ENCODE measurements at places on chromosomes 6 and 20.

GRCh38 chr6:82270881-82271635 lies 23.5 kb upstream of the IBTK start:
- peak; percentile 62 for DNase-seq

DNA sequence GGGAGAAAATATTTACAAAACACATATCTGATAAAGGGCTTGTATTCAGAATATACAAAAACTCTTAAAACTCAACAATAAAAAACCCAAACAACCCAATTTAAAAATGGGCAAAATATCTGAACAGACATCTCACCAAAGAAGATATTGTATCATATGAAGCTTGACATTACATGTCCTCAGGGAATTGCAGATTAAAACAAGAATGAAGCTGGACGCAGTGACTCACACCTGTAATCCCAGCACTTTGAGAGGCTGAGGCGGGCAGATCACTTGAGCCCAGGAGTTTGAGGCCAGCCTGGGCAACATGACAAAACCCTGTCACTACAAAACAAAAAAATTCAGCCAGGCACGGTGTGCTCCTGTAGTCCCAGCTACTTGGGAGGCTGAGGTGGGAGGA lies 135.4 kb upstream of the AKIRIN2 start:
- no peak for DNase-seq

GRCh38 chr6:150876598-150876997 lies 11.1 kb downstream of the MTHFD1L start:
- DNase-seq: no peak

DNA sequence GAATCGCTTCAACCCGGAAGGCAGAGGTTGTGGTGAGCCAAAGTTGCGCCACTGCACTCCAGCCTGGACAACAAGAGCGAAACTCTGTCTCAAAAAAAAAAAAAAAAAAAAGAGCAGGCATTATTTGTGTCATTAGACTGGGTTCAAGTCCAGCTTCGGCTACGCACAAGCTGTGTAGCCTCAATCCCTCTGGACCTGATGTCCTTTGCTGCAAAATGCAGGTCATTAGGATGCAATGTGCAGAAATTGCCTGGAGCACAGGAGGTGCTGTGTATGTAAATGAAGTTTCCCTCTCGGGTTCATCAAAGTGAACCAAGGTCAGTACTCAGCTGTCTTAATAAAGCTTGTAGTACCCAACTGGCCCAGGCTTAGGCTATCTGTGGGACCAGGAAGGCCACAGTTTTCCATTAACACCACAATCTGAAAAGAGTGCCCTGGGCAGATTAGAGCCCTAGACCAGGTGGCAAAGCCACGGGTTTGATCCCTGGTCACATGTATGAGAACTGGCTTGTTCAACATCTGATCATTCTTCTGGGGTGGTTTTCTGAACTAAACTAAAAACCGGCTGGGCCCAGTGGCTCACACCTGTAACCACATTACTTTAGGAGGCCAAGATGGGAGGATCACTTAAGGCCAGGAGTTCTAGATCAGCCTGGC lies 155.3 kb downstream of the ZMYND8 start:
- no peak for DNase-seq

DNA sequence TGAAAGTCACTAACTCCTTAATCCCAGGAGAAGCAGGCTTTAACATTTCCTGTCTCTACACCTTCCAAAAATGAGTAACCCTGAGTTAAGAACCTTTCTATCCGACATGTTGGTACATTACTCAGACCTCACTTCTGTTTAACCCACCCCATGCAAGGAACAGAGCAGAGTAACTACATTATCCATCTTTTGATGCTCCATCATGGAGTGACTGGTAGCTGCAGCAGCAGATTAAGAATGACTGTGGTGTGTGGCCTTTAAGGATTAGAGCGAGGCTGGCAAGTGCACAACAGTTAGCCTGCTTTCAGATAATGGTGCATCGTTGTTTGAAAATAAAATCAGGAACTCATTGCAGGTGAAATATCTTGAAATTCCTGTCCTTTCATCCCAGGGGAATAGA lies 2.0 kb downstream of the TRAF3IP2 start:
- peak; percentile 37 for DNase-seq

DNA sequence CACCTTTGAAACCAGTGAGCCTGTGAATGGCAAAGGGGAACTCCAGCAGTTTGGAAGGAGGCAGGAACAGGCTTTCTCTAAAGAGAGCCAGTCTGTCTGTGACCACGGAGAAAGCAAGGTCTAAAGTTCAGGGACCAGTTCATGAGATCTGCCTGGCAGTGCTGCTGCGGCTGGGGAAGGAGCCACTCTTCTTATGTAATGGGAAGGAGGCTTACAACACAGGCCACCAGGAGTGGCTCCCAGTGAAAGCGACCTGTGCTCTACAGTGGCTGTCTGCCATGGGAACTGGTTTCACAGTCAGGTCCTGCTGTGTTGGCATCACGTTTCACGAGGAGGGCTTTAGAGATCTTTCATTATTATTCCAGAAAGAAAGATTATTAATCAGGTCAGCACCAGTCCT lies 291.9 kb upstream of the PRDM1 start:
- DNase-seq: no peak

DNA sequence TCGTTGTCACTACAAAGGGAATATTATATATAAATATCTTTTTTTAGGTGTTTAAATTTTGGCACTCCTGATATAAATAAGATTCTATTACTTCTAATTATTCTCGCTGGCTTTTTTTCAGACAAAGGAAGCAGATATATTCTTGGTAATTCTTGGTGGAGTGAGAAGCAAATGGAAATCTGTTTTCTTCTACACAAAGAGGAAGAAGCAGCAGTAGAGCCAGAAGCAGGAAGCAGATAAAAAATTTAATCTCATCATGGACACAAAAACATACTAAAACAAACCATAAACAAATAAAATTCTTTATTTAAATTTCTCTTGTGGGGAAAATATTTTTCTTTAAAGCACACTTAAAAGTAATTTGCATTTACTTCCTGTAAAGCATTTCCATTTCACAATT lies 3.7 kb upstream of the KIAA0319 start:
- DNase-seq: no peak

DNA sequence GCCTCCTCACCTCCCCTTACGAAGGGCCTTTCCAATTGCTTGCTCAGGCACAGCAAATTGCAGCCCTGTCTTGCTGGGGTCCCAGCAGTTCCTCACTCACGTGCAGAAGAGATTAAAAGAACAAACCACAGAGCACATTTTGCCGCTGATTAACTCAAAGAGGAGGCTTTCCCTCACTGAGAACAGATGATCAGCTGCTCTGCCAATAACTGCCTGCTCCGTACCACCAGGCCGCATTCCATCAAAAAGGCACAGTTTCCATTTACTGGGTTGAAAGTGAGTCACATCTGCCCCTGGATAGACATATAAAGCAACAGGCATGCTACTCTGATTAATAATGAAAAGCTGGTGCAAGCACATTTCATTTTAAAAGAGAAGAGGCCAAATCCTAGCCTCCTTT lies 446.8 kb downstream of the PTPRT start:
- DNase-seq: no peak

DNA sequence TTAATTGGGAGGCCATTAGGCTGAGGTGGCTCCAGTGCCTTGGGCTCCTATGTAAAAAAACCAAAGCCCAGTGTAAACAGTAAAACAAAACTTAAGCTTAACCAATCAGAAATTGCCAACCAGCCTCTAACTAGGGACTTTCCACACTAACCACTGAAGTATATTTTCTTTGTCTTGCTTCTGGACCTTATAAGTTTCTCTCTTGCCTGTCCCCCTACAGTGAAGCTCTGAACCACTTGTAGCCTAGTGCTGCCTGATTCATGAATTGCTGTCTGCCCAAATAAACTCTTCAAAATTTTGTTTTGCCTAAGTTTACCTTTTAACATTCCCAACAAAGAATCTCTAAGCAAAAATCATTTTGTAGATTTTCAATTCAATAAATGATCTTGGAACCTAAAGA lies 28.2 kb downstream of the POPDC3 start:
- no peak for DNase-seq

- DNase-seq: peak; percentile 93
Measured at GRCh38 chr6:133888929-133889556, at the start of gene TCF21. Gene TCF21 (plus strand): TSS chr6:133889113. CDS start chr6:133889398, 285 bp downstream.

- DNase-seq: no peak
Measured at GRCh38 chr6:148598724-148599123, 148.1 kb upstream of the UST start.

DNA sequence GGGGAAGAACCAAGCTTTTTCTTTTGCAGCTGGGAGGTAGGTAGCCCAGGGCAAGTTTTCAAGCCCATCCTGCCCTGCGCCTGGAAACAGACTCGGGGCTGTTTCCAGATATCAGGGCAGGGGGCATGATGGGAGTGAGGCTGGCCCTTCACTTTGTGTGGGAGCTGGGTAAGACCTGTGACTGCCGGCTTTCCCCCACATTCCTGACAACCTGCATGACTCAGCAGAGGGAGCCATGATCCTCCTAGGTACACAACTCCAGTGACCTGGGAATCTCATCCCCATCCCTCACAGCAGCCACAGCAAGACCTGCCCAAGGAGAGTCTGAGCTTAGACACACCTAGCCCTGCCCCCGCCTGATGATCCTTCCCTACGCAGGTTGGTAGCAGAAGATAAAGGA lies 280.8 kb downstream of the SOX4 start:
- DNase-seq: no peak

DNA sequence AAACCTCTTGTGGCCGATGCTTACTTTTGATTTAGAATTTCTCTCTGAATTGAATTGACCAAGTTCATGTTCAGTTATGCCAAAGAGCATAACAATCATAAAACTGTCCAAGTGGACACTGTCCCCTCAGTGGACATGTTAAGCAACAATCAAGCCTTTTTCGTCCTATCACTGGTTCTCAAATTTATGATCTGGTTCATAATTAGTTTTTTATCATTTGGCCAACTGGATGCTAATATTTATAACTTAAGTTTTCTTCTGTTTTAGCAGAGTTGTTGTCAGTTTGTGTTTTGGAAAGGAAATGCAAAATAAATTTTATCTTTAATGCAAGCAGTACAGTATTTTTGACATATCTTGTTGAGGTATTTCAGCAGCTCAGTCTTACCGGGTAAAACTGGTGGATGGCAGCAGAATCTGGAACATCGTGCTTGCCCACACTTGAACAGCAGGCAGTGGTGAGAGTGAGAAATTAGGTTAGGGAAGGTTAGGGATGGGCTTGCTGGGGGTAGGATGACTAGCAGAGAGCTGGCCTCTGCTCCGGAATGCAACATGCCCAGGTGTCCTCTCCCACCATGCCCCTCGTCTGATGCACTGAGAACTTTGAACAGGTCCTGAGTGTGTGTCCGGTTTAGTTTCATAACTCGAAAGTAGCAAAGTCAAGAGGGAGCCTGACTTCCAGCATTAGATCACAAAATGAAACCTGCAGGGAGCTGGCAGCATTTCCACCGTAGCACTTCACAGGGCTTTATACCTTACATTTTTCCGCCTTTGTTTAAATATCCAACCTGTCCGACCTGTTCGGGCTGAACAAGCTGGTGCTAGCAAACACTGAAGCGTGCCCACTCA lies 93.1 kb downstream of the RREB1 start:
- no peak for DNase-seq

- peak; percentile 46 for DNase-seq
Measured at GRCh38 chr20:3753098-3753497, 14.5 kb downstream of the ADISSP start.

GRCh38 chr6:7267466-7268091 lies 45.4 kb downstream of the SSR1 start:
- DNase-seq: peak; percentile 85

GRCh38 chr6:135030056-135030473 lies 24.6 kb downstream of the HBS1L start:
- no peak for DNase-seq

GRCh38 chr6:46628976-46629375 lies 23.6 kb downstream of the CYP39A1 start:
- no peak for DNase-seq

GRCh38 chr6:138757136-138757535 lies 16.4 kb upstream of the CCDC28A start:
- no peak for DNase-seq

- no peak for DNase-seq
Measured at GRCh38 chr6:49110916-49111315, 352.1 kb downstream of the MMUT start.

- DNase-seq: no peak
Measured at GRCh38 chr6:78199044-78199443, 546.2 kb downstream of the MEI4 start.

DNA sequence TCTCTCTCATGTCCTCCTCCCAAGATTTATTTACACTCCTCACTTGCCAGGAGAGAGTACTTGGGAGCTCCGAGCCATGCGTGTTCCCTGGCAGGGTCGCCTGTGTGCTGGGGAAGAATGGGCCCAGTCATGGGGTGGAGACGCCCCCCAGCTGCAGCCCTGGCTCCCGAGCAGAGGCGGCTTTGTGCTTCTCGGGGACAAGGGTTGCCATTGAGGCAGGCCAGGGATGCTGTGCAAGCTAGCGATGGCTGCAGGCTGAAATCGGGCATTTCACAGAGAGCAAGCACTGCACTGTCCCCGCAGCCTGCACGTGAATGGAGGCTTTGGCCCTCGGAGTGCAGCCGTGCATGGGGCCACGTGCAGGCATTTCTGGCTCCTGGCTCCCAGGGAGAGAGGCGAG lies 23.8 kb downstream of the PHACTR3 start:
- no peak for DNase-seq

- no peak for DNase-seq
Measured at GRCh38 chr20:60806824-60807223, 445.2 kb upstream of the CDH4 start.

GRCh38 chr6:41191569-41191968 lies 9.4 kb downstream of the TREML2 start:
- DNase-seq: peak; percentile 16

- no peak for DNase-seq
Measured at GRCh38 chr6:3088968-3089367, 20.7 kb downstream of the RIPK1 start.

- no peak for DNase-seq
Measured at GRCh38 chr6:29925321-29925720, 17.0 kb upstream of the HLA-A start.

GRCh38 chr6:141364694-141365093 lies 768.0 kb upstream of the GJE1 start:
- no peak for DNase-seq

DNA sequence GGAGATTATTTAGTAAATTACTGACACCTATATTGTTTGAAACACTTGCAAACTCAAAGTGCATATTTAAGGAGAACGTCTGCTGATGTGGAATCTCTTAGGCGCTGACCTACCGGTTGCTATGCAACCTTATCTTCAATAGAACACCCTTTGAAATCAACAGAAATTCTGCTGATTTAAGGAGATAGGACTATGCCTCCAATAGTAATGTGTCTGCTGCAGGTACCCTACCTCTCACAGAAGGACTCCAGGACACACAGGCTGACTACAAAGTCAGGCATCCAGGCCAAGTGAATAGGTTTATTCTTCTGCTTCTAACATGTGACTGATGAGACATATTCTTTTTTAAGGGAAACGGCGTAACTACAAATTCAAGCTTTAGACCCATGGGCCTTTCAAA lies 311.7 kb downstream of the CBLN4 start:
- DNase-seq: no peak

GRCh38 chr6:133369773-133370272 lies 128.7 kb downstream of the EYA4 start:
- no peak for DNase-seq

GRCh38 chr6:151351146-151351700 lies 40.1 kb downstream of the ZBTB2 start:
- DNase-seq: no peak

Measured in HCEC 1CT (cell line).